ENCODE measurements at places on chromosomes 4 and X. TPM values are rescaled to one million over a fixed set of nuclear protein-coding genes. Genes with fewer than 3 reads are reported as not detected.

HMGN5 gene
- total RNA-seq: 2.6 TPM

PTTG2 gene
- total RNA-seq: 0.26 TPM

AMBN gene
- total RNA-seq: not detected

STOX2 gene
- 2.6 TPM for total RNA-seq

FAM47A gene
- not detected for total RNA-seq

TKTL2 gene
- total RNA-seq: under 0.01 TPM

ATP8A1 gene
- total RNA-seq: 7.0 TPM

CCDC120 gene
- 0.91 TPM for total RNA-seq

NKX3-2 gene
- 3.6 TPM for total RNA-seq

MPC1L gene
- not detected for total RNA-seq

SFRP2 gene
- total RNA-seq: not detected

IL1RAPL1 gene
- total RNA-seq: not detected

RBM46 gene
- total RNA-seq: under 0.01 TPM

PDLIM3 gene
- 2.7 TPM for total RNA-seq

ANOS1 gene
- total RNA-seq: 22.7 TPM

ELOVL6 gene
- 10.5 TPM for total RNA-seq

STAP1 gene
- not detected for total RNA-seq

PAGE4 gene
- not detected for total RNA-seq

SHROOM3 gene
- total RNA-seq: 18.3 TPM

FGFR3 gene
- total RNA-seq: 1.4 TPM

OTC gene
- total RNA-seq: not detected

All from articular chondrocyte of knee joint (primary cell).